Omental fat pad (tissue), 4 donors: ENCODE measurements at places on chromosomes 4 and X.

DNA sequence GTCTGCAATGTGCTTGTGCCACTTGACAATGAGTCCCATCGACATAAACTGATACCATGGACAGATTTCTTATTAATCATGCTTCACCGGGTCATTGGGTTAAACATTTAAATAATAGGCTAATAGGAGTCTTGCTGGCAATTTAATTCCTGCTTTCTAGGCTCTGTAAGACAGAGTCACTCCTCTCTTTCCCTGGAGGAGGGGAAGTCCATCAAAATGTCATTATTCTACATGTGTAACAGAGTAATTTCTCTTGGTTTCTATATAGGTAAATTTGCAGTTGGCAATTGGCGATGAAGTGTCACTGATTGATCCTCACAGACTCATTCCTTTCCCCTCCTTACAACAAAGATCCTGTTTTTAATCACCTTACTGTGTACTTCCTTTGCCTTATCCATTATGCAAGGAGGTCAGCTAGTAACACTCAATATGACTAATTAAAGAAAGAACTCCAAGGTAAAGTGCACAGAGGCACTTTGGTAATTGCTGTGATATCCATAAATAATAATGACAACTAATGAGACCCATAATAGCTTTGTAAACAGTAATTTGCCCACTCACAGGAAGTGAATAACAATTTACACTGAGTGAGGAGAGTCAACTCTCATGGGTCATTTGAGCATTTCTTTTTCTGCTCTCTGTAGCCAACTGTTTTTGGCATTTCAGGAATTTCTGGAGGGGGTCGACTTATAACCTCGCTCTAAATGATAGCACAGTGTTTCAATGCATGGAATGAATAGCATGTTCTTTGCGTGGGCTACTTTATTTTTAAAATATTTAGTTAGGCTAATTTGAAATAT, 184.0 kb downstream of the UGT8 start:
- DNase-seq: no peak

GRCh38 chrX:107744868-107745267, 30.7 kb downstream of the TSC22D3 start:
- no peak for DNase-seq

GRCh38 chr4:9924750-9925149, 96.5 kb downstream of the SLC2A9 start:
- no peak for DNase-seq

DNA sequence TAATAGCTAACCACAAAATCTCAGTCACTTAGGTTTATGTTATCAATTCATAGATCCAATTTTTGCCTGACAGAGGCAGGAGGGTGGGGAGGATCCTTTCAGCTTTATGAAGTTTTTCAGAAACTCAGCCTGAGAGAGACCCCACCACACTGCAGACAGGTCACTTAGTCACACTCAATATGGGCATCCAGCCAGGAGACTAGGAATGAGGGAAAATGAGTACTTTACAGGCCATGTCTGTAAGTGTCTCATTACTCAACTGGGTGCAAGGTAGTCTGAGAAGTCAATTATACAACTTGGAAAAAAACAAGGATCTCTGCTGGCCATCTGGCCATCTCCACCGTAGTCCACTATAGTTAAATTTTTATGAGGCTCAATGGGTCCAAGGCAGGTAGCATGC, 365.9 kb downstream of the INPP4B start:
- no peak for DNase-seq
